ENCODE measurements at places on chromosomes 16 and 17.

DNA sequence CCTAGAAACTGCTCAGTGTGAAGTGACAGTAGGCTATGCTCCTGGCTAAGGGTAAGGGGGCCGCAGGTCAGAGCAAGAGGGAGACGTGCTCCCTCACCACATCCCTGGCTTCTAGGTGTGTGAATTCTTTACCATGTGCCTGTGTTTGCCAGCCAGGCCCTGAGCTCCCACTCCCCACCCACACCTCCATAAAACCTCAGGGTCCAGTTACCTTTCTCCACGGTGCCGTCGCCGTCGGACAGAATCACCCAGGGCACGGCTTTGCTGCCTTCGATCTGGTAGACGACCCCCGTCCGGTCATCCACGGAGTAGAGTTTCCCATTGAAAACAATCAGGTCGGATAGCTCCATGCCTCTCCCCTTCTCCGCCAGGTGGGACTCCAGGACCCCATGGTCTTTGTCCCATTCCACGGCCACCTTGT lies 12.8 kb downstream of the CANT1 start:
- no peak for DNase-seq

DNA sequence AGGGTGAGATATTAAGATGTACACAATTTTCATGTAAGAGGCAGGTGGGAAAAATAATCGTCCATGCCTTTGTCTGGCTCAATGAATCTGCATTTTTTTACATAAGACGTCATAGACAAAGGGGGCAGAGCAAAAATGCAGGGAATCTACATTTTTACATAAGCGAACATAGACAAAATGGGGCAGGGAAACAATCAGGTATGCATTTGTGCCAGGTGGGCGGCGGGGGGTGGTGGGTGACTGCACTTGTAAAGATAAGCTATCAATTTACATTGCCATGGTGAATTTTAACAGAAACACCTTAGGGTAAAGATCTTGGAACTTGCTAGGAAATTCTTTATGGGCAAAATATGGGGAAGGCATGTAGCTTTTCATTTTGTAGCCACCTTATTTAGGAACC lies 96.3 kb upstream of the CES5A start:
- no peak for DNase-seq

DNA sequence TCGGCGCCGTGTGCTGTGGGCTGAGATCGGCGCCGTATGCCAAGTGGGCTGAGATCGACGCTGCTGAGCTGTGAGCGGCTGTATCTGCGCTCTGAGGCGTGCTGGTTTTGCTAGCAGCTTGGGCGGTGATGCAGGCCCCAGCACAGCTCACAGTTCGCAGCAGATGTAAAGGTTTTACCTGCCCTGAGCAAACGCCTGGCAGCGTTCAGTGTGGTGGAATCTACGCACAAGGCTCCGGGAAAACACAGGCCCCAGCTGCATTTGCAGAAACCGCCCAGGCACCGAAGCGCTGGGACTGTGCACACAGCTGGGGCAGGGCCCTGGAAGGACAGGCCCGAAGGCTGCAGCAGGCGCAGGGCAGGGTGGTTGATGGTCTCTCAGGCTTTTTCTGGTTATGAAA lies 8.0 kb upstream of the ZNF469 start:
- DNase-seq = no peak

DNA sequence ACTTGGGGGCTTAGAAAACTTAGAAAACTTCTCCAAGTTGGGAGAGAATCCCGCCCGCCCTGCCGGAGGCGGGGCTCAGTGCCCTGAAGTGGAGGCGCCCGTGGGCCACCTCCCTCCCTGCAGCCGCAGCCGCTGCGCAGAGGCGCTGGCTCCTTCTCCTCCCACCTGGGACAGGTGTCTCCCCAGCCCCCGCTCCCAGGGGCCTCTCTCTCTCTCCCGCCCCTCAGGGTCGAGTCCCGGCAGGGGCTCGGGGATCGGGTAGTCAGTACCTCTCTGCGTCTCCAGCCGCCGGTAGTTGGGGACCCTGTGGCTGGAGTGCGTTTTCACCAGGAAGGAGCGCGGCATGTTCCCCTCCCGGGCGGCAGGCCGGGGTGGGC lies 257 bp downstream of the SNAI3 start:
- DNase-seq = no peak

All from activated CD4-positive, CD25-positive, alpha-beta regulatory T cell (primary cell).